NCI-H2171 (cell line): ENCODE measurements at places on chromosomes 5 and 9.

GRCh38 chr5:98299435-98299834 lies 474.0 kb upstream of the RGMB start:
- DNase-seq, result no peak

GRCh38 chr9:69919461-69920061 lies 98.9 kb downstream of the CFAP95 start:
- DNase-seq, result peak; percentile 57

DNA sequence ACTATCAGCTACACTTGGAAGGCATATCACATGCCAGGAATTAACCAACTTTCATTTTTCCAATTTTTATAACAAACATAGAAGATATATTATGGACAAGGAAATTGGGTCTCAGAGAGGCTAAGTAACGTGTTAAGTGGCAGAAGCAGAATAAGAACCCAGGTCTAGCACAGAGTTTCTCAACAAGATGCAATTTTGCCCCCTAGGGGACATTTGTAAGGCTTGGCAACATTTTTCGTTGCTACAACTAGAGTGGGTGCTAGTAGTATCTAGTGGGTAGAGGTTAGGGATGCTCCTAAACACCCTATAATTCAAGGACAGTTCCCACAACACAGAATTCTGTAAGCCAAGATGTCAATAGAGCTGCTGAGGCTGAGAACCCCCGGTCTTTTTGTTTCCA lies 180.6 kb downstream of the SNCAIP start:
- no peak for DNase-seq

DNA sequence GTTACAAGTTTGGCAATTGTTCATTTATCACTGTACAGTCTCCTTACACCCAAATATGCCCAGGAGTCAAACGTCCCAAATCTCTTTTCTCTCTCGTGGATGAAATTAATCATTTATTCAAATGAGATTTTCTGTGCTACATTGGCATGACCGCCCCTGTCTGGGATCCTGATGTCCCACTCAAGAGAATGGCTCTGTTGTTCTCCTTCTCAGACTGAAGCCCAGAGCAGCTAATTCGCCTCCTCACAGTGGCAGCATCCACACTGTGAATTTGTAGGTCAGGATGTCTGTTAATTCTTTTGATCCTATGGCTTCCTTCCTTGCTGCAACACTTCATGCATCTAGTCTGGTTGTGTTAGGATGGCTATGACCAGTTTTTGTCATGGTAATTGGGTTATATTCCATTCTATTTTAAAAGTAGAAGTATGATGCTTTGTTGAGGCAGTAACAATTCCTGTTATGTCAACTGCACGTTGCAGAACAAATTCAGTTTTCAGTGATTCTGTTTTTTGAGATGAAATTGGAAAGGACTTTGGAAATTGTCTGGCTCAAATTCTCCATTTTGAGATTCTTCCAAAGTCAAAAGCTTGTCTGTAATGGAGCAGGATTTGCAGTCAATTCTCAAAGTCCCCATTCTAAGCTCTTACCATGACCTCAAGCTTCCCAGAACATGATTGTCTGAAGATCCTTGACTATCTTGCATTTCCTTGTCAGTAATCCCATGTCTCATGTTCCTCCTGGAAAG lies 141.5 kb upstream of the GAS1 start:
- DNase-seq, result no peak

DNA sequence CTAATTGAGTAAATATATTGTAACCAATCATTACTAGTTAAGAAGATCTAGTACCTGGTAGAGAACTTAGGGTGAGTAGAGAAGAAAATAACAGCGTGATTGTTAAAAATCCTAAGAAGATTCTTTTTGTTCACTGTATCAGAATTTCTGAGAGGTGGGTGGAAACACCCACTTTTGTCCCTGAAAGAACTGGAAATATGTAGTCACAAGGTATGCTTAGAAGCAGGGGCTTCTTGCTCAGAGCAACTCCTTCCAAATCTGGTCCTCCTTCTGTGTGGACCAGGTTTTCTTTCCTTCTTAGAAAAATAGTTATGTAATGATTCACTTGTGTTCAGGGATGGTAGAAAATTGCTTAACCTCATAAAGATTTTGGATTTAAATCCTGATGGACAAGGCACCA lies 11.9 kb upstream of the TOMM5 start:
- no peak for DNase-seq

DNA sequence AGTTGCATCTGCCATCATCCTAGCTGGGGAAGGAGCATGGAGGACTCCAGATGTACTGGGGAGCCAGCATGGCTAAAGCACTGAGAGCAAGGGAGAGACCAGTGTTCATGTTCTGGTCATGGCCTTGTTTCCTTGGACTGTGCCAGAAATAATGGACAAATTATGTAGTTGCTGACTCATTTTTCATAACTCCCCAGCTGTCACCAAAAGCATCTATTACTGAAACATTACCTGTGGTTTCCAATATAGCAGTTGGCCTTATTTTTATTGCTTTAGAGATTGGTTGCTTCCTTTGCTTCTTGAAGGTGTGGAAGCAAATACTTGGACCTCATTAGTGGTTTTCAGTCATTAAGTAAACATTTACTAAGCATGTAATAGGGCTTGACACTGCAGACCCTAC lies 11.3 kb downstream of the RALGPS1 start:
- DNase-seq, result no peak
